ENCODE measurements at places on chromosomes 2 and 18. TPM values are rescaled to one million over a fixed set of nuclear protein-coding genes. Genes with fewer than 3 reads are reported as not detected.

DNA sequence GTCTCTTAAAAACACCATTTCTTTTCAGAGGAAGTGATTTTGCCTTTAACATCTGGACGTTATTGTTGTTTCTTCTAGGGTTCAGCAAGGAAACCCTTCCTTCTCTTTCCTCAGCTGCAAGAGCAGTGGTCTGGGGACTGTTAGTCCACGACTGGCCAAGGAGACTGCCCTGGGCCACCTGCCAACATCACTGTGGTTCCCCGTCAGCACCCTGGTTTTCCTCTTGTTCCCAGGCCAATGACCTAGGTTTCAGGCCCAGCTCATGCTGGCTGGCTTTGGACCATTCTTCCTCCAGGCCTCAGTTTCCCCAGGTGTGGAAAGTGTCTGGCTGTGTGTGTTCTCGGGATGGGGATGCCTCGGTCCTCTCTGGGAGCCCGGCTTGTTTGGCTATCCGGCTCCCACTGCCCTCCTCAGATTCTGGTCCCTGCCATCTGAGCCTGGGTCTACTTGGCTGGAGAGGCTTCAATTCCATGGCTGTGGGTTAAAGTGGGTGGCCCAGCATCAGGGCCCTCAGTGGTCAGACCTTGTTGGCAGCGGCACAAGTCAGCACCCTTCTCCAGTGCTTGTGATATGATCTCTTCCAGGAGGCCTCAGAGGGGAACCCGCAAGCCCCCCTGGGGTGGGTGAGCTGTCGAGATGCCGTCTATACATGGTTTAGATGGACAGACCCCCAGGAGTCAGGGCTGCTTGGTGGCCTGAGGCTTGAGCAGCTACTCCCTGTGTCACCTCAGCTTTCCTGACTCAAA lies 234.3 kb upstream of the HS6ST1 start:
- no peak for DNase-seq

- DNase-seq: no peak
These were observed 562 bp downstream of the TWSG1 start for GRCh38 chr18:9334973-9335696.

DNA sequence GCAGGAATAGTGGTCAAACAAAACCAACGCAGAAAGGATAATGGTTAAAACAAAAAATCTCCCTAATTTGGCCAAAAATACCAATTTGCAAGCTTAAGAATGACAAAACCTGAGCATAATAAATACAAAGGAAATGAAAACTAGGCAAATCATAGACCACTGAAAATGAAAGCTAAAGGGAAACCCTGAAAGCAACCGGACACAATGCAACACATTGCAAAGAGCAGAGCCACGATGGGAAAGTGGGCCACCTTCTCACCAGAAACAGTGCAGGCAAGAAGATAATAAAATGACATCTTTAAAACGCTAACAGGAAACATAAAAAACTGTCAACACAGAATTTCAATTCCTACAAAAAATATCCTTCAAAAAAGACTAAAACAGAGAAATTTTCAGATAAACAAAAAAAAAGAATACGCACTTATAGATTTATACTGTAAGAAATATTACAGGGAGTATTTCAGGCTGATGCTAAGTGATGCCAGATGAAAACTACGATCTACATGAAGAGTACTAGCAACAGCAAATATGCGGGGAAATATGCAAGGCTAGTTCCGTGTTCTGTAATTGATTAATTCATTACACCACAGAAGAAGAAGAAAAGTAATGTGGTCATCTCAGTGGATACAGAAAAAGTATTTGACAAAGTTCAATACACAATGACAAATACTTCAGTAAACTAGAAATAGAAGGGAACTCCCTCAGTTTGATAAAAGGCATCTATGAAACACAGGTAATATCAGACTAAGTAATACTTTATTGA lies 239.5 kb downstream of the L3MBTL4 start:
- no peak for DNase-seq

DNA sequence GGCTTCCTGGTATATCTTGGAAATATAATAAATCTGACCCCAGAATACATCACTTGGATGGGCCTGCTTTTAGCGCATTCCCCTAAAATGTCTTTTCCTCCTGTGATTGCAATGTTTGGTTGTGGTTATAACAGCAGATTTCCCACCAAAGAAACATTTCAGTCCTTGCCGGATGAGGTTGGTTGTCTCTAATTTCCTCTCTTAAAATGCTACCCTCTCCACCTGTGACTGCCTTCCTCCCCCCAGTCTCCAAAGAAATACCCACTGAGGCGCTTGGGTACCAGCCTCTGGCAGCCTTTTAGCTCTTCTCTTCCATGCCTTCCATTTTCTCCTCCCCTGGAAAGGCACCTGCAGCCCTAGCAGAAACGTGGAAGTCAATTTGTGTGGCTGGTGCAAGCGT lies 102.1 kb upstream of the SIX3 start:
- DNase-seq: no peak

AQP4 gene
- total RNA-seq: 2.1 TPM

CENPA gene
- 30.9 TPM for total RNA-seq

DNA sequence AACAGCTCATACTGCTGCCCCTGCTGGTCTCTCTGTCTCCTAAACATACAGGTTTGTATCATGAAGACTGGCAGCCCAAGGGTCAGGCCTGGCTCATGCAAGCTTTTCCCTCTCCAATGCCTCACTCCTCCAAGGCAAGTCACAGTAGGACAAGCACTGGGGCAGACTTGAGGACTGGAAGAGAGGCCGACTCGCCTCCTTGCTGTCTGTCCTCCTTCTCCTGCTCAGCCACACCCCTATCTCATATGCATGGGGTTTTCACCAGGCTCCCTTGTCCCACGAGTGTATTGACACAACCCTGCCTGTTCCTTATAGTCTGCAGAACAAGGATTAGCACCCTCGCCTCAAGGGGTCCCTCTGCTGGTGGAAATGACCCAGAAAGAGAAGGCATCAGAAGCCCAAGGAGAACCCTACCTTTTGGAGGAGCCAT lies 223.7 kb downstream of the SOX11 start:
- peak; percentile 85 for DNase-seq

- no peak for DNase-seq
These were observed 432.4 kb downstream of the DCDC2C start for GRCh38 chr2:4135765-4136164.

CTAGE1 gene
- not detected for total RNA-seq
